ENCODE measurements at places on chromosomes 2 and 18. TPM values are rescaled to one million over a fixed set of nuclear protein-coding genes. Genes with fewer than 3 reads are reported as not detected.

The BIRC6 gene
- total RNA-seq: 86.6 TPM

- peak; percentile 25 for DNase-seq
These were observed 38.4 kb downstream of the NPPC start for GRCh38 chr2:231887756-231888155.

- no peak for DNase-seq
These were observed 64.2 kb downstream of the VRK2 start for GRCh38 chr2:58110765-58111164.

The RAB27B gene
- 22.2 TPM for total RNA-seq

DNA sequence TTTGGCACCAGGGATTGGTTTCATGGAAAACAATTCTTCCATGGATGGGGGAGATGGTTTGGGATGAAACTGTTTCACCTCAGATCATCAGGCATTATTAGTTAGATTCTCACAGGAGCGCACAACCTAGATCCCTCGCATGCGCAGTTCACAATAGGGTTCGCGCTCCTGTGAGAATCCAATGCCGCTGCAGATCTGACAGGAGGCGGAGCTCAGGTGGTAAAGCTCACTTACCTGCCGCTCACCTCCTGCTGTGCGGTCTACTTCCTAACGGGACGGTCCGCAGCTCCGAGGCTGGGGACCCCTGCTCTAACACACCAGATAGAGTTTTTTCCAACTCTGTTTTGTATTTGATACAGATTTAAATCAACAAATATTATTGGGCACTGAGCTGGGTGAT, 286.5 kb downstream of the MTX2 start:
- no peak for DNase-seq
